Stimulated activated CD4-positive, alpha-beta T cell treated with anti-CD3 and anti-CD28 coated beads, Interleukin-4, amount 100 ng/mL, for 1 hour (primary cell): ENCODE measurements at places on chromosomes 3 and 15.
A peak's percentile ranks its signal among the peaks of the same experiment; 100 is the strongest.

DNA sequence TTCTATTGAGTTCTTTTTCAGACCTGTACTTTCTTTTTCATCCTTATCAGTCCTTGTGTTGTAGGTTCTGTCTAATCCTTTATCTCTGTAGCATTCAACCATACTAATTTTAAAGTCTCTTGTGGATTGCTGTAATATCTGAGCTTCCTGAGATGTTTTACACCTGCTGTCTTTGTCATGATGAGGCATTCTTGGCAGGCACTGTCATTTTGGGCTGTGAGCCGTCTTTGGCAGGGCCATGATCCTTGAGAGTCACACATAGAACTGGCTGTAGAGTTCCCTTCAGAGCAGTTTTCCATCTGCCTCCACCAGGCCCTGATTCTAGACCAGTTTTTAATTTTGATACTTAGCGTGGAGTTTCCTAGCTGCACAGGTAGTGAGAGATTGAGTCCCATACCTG is 6.7 kb downstream of the EFCC1 start:
- no peak for DNase-seq

GRCh38 chr3:125148836-125149235 is 63.7 kb downstream of the SLC12A8 start:
- DNase-seq = no peak

DNA sequence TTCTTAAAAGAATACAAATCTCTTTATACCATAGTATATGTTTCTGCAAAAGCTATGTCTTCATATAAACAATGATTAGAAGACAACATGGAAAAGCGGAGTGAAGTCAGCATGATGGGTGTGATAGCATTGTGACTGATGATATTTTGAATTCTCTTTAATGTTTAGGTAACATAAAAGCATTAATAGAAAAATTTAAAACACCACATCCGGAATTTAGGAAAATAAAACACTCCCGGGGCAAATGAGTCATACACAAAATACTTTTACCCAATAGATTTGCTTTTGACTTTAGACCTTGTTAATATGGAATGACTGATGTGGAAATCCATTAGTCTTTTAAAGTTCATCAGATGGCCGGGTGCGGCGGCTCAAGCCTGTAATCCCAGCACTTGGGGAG is 134.7 kb downstream of the P3H2 start:
- no peak for DNase-seq

DNA sequence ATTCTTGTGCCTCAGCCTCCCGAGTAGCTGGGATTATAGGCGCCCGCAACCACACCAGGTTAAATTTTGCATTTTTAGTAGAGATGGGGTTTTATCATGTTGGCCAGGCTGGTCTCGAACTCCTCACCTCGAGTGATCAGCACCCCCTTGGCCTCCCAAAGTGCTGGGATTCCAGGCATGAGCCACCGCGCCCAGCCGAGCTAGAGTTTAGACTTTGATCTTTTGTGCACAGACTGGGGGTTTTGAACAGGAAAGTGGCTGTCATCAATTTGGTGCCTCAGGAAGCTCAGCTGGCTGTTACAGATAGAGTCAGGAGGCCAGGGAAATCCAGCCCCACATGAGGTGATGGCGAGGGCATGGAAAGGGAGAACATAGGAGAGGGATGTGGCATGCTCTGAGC is 19.3 kb upstream of the IREB2 start:
- DNase-seq = no peak

DNA sequence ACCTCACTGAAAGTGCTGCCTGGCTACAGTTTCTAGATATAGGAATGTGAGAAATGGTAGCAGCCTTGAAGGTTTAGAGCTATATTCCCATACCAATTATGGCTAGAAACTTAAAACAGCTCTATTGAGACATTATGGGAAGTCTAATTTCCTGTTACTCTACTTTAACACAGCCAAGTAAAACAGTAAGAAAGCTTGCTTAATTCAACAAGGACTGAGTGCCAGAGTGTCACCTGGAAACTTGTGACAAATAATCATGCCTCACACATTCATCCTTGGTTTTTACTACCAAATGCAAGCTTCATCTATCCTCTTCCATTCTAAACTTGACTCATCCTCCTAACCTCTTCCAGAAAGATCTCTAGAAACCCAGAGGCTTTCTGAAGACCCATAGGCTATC is 41.7 kb downstream of the UBE3A start:
- no peak for DNase-seq

DNA sequence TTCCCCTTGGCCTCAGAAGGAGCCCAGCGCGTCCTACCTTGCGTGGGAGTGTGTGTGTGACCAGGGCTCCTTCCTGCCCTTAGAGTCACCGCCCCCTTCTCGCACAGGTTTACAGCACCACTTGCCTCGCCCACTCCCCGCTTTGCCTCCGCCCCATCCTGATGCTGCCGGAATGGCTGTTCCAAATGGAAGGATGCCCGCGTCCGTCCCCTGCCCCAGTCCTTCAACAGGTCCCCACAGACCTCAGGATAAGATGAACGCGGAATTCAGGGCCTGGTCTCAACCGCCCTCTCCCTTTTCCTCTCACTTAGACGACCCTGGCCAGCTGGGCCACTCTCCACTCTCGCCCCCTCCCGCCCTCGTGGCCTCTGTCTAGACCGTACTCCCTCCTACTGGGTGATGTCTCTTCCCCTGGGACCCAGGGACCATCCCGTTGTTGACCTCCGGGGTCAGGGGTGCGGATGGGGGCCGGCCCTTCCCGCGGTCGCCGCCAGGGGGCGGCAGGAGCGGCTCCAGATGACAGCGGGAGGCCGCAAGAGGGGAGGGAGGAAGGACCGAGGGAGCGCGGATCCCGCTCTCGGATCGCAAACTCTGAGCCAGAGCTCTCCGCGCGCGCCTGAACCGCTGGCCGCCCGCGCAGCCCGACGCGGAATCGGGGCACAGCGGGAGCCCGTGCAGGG is at the start of gene THSD4:
TSS of gene THSD4 (plus strand) at position 585 of the 680 bp plus-strand sequence.
- peak; percentile 60 for DNase-seq

GRCh38 chr15:43930556-43930955 is 103.8 kb downstream of the WDR76 start:
- no peak for DNase-seq

DNA sequence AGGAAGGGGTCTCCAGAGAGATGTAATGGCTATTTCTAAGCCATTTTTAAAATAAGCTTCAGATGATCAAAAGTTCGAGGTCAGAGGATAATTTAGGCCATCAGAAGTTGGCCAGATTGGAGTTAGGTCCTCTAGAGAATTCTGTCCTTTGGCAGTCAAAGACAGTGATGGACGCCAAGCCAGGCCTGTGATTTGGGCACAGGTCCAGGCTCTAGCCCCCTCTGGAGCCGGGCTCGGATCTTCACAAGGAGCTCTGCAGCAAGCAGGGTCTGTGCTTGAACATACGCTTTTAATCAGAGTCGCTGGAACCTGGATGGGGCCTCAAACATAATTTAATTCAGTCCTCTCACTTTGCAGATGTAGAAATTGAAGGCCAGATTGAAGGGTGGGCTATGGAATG is 151.4 kb upstream of the BCL6 start:
- no peak for DNase-seq

DNA sequence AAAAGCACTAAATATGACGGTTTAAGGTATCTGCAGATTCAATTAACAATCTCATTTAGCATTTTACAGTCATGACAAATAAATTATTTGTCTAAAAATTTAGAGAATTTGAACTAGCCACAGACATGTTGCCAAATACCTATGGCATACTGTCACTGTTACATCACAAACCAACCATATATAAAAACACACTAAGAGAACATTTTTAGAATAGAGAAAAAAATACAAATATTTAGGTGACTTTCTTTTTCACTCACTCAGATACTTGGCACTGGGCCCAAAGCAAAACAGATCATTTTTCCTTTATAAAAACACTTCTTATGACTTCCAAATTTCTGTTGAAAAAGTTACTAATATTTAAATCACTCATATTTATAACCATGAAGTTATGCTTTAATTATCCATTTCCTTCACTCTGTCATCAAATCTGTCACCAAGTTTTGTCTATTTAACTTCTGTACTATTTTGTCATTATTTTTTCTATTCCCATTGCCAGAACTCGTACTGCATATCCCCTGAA is 644.7 kb downstream of the OTOL1 start:
- DNase-seq = no peak

- no peak for DNase-seq
These were observed 5.4 kb upstream of the ATP13A4 start for GRCh38 chr3:193560091-193560490.

- no peak for DNase-seq
These were observed 8.3 kb downstream of the ARL13B start for GRCh38 chr3:93988283-93988682.
